ENCODE measurements at places on chromosomes 6 and 20.

DNA sequence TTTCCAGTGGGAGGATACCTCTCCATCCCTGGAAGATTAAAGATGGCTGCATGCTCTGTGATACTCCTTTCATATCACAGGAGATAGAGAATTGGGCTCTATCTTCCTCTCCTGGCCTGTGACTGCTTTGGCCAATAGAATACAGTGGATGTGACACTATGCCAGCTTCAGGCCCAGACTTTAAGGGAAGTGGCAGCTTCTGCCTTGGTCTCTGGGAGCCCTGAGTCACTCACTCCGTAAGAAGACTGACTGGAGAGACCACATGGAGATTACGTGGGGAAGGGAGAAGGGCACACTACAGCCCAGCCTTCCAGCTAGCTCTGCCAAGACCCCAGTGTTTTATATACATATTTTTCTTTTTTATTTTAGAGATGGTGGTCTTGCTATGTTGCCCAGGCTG lies 10.4 kb upstream of the MMP9 start:
- no peak for DNase-seq

DNA sequence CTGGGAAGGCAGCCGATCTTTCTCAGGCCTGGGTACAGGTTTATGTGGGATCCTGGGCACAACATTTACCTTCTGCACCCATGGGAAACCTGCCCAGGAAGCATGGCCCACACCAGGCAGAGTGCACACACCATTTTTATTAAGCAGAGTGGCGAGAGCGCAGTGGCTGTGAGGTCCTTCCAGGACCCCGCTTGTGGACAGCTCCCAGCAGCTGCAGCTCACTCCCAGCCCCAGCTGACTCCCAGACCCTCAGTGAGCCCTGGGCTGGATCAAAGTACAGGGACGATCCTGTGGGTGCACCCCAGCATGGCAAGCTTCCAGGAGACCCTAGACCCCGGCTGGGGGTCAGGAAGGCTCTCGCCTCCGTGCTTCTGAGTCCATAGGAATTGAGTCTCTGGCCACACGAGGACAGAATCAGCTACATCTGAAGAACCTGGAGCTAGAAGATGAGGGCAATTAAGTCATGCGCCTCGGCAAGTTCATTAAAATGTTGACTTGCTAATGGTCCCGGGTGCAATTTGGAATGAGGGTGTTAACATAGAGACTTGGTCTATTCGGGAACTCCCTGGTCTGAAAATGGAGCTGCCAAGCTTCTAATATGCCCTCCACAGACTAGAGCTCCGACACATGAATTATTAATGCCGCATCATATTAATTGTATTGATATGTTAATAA lies 65.4 kb upstream of the SLCO4A1 start:
- peak; percentile 45 for DNase-seq

GRCh38 chr6:133544419-133544818 lies 303.3 kb downstream of the EYA4 start:
- no peak for DNase-seq

DNA sequence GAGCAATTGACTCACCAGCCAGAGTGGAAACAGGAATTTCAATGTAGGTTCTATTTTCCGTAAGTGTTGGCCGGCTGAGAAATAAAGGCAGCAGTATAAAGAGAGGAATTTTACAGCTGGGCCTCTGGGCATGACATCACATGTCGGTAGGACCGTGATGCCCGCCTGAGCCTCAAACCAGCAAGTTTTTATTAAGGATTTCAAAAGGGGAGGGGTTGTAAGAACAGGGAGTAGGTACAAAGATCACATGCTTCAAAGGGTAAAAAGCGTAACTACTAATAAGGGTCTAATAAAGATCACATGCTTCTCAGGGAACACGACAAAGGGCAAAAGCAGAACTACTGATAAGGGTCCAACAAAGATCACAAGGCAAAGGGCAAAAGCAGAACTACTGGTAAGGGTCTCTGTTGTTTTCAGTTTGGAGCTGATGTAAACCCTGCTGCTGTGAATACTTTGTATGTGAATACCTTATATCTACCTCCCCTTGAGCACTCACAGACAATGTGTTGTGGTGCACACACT lies 9.0 kb upstream of the TULP4 start:
- no peak for DNase-seq

- no peak for DNase-seq
These were observed 781.0 kb downstream of the EYS start for GRCh38 chr6:64926051-64926450.

DNA sequence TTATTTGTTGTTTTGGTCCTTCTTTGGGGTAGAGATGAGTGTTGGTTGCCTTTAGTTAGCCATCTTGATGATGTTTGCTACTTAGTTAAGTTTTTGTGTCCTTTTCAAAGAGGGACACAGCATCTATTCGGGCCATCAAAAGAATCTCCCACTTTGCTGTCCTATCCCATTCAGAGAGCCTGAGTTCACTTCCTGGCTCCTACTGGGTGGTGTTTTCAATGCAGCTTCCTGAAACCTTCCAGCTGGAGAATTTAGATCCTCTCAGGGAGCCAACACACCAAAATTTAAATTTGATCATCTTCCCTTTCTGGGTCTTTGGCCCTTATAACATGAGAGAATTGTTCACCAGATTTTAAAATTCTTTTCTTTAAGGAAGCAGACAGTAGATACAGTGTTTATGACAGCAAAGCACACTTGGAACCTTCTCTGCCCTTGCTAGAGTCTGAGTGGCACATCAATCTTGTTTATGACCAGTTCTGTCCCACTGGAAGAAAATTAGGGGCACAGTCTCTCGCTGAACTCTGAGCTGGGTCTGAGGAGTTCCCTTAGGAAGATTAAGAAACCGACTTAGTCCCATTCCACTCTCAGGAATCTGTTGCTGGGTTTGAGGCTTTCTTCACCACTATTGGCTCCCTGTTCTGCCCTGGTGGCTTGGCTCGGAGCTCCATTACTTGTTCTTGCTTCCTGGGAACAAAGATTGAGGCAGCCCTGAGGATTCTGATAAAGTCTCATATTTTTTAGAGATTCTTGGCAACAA lies 115.5 kb downstream of the CCDC170 start:
- DNase-seq, result no peak

DNA sequence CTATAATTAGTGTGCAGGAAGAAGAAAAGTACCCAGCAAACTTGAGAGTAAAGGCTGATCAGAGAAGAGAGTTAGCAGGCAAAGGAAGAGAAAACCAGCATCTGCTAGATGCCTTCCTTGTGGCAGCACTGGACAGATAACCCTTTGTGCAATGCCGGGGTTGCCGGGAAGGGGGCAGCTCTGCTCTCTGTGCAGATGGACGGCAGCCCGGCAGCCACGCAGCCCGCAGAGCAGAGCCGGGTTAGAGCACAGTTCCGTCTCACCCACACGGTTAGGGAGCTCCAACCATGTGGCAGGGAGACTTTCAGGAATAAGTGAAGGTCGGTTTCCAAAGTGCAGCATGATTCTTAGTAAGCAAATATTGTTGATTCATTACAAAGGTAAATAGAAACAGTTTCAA lies 80.0 kb upstream of the RPS6KA2 start:
- peak; percentile 16 for DNase-seq
